ENCODE measurements at places on chromosomes 2 and 18.

DNA sequence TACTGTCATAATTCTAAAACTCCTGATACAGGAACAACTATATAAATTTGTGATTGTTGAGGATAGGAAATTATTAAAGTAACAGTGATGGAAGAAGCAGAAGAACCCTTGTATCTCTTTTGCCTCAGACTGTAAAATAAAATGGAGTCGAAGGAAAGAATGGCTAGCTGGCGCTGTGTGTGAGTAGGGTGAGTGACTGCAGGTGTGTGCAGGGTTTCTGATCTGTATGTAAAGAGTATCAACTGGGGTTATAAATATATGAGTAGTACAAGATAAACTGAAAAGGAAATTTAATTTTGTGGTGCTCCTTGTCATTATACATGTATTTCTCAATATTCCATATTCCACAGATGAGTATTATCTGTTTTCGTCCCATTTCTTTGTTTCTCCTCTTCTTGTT is 15.2 kb downstream of the POLI start:
- DNase-seq: no peak

- DNase-seq: no peak
Observed at GRCh38 chr2:121189661-121190381, 95.2 kb downstream of the TFCP2L1 start.

DNA sequence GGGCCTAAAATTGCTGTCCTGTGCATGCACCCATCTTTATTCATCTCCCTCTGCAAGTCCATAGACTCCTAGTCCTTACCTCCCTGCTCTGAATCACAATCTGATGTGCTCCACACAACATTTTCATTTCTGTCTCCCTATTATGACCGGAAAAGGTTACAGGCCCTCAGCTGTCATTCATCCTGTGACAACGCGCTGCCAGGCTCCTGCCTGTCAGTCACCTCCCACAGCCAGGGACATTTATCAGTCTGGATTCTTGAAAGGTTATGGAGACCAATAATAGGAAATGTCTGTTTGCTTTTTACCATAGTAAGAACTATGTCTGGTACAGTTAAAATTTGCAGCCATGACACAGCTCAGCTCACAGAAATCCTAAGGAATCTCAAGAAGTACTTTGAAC is 197.1 kb downstream of the RDH14 start:
- DNase-seq: no peak

DNA sequence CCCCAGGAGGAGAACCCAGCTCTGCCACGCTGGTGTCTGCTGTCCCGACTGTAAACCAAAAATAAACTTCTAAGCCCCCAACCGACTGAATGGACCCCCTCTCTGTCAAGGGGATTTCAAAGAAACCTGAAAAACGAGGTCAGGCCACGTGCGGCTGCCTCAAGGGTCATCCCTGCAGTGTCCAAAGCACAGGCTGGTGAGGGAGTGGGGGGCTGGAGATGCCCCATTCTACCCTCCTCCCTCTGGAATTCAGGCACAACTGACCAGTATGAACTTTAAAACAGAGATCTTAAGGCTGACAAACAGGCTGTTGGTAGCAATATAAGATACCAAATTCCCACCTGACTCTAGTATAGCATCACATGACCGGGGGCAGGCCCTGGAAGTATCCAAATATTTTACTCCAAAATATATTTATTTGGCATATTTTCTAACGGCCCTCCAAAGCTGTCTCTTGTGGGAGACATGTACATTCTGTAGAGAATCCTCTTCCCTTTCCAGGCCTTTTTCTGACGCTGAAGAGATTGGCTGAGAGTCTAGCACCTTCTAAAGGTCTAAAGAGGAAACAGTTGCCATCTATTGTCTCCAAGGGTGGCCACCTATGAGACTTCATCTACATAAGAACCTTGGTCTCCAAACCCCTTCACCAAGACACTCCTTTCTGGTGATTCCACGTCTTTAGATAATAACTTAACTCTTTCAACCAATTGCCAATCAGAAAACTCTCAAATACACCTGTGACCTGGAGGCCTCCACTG is 40.4 kb upstream of the CTDP1 start:
- no peak for DNase-seq

GRCh38 chr2:145199042-145199441 is 679.1 kb upstream of the ZEB2 start:
- DNase-seq: no peak

Data from GM23248 (cell line).